ENCODE measurements at places on chromosomes 6 and 20.

- DNase-seq: no peak
Observed at GRCh38 chr6:43113431-43114260, 37.5 kb downstream of the PTK7 start.

DNA sequence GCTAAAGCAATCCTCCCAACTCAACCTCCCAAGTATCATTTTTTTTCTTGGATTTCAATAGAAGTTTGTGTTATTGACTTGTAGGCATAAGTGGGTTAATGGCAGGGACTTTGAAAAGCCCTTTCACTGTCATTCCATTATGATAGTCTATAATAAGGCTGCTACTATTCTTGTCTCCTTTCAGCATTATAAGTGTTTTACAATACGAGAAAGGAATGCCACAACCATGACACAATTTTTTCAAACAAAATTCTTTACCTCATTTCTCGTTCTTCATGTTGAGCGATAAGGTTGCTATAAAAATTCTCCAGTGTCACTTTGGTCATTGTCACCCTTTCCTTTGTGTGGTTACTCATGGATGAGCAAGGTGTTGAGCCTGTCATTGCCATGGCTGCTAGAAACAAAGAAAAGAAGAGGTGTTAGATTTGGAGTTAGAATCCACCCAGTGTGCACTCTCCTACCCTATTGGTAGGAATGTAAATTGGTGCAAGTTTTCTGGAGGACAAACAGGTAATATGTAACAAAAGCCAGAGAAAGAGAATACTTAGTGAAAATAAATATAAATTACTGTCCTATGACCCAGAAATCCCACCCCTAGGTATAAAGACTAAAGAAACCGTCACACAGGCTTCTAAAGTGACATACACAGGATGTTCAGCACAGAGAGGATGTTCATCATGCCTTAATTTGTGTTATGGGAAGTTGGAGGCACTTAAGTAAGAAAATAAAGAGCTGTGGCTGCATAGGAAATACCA lies 7.3 kb downstream of the STK38 start:
- DNase-seq: no peak

DNA sequence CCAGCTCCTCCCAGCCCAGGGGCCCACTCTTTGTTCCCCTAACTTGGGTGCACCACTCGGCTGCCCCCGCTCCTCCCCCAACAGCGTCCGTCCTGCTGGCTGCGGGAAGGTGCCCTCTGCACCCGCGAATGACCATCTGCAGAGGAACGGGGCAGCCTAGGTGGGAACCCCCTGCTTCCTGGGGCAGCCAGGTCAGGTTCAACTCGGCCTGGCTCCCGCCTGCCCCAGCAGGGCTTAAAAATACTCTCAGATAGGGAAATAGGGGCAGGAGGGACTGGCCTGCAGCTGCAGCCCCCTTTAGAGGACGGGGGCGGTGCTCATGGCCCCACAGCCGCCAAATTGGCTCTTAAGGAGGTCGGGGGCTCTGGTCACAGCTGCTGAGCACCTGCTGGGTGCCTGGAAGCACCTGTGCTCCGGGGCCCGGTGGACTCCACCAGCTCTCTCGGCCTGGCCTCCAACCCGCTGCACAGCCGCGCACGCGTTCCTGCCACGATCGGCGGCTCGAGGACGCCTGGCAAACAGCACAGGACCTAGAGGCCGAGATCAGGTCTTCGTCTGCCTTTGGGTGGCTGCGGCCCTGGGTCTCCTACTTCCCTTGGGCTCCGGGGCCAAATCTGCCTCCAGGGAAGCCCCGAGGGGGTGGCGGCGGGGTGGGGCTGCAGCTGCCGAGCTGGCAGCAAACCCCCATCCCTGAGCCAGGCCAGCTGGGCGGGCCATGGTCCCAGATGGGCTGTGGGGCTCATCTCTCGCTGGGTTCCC lies 700 bp upstream of the LAMA5 start:
- peak; percentile 91 for DNase-seq

- DNase-seq: no peak
Observed at GRCh38 chr6:30913721-30914075, 340 bp upstream of the VARS2 start.

GRCh38 chr6:142863981-142864380 lies 81.0 kb downstream of the HIVEP2 start:
- no peak for DNase-seq

- DNase-seq: no peak
Observed at GRCh38 chr6:170176136-170176897, 114.6 kb downstream of the DLL1 start.

Measured in NCI-H446 (cell line).